ENCODE measurements at places on chromosomes 1 and 21. TPM values are rescaled to one million over a fixed set of nuclear protein-coding genes. Genes with fewer than 3 reads are reported as not detected.

KCNE2 gene
- 0.13 TPM for polyA plus RNA-seq

- H3K36me3 ChIP-seq, result no peaks in the 10 kb centered on the region
- H3K4me1 ChIP-seq, result peaks cover 28% of the 10 kb centered on the region
- peak overlapping the region; percentile 24 for H3K4me3 ChIP-seq
- DNase-seq, result no peak
- H3K27me3 ChIP-seq, result no peaks in the 10 kb centered on the region
- peak overlapping the region; percentile 67 for H3K27ac ChIP-seq
Observed at GRCh38 chr1:234862360-234862943, 252.5 kb upstream of the IRF2BP2 start.

DNA sequence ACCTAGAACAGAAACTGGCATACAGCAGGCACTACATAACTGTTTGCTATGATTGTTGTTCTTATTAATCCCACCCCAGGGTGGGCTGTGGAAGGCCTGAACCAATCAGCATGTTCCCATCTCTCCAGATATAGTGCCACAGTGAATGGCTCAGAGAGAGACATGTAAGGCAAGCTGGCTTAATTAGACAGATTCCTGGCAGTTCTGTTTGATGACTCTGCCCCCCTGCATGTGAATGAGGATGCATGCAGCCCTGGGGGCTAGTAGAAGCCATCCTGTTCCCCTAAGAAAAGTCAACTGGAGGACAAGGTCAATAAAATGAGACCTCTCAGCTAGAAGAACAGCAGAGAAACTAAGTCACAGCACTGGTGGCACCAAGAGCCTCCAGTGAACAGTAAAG lies 130.3 kb downstream of the GLIS1 start:
- H3K4me1 ChIP-seq, result no peaks in the 10 kb centered on the region
- no peak for DNase-seq
- H3K36me3 ChIP-seq, result no peaks in the 10 kb centered on the region
- no peaks in the 10 kb centered on the region for H3K27me3 ChIP-seq
- H3K27ac ChIP-seq, result no peak overlapping the region
- H3K4me3 ChIP-seq, result no peak overlapping the region

DNA sequence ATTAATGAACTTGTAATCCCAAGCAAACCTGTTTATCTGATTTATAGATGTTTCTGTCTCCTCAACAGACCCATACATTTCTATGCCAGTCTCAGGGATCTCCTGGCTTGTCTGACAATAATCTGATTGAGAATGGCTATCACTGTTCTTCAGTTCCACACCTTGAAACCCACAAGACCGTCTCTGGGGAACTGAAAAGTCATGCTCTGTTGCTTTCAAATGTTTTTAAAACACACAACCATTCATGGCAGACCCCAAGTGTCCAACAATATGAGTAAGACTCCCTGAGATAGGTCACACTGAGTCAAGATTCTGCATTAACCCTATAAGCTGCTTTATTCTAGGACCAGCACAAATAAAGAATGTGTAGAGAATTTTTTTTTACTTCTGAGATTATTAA lies 611.2 kb upstream of the PLXNA2 start:
- no peak overlapping the region for H3K27ac ChIP-seq
- H3K27me3 ChIP-seq, result no peaks in the 10 kb centered on the region
- no peaks in the 10 kb centered on the region for H3K4me1 ChIP-seq
- no peak for DNase-seq
- no peaks in the 10 kb centered on the region for H3K36me3 ChIP-seq
- no peak overlapping the region for H3K4me3 ChIP-seq

DNA sequence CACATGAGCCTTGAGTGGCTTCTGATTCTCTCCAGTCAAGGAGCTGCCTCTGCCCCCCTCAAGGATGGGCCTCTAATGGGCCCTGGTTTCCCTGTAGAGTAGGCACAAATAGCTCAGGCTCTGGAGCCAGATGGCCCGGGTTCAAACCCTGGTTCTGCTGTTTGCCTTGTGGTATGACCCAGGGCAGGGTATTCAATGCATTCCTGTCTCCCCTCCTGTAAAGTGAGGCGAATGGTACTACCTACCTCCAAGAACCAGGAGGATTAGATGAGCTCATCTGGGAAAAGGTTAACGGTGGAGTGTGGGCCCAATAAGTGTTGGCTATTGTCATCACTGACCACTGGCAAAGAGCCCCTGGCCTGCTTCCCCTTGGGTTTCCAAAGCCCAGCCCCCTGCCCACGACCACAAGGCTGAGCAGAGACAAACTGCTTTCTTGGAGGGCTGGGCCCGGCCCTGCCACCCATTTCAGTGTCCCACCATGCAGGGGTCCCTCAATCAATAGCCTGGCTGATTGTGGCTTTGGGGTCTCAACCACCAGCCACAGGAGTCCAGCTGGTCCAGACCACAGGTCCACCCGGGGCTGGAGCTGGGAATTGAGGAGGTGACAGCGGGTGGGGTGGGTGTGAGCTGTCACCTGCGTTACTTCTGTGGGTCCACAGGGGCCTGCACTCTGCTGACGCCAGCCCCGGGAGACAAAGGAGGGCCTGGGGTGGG lies 115.6 kb upstream of the RUNX3 start:
- DNase-seq, result peak; percentile 26
- H3K4me1 ChIP-seq, result peaks cover 11% of the 10 kb centered on the region
- no peak overlapping the region for H3K4me3 ChIP-seq
- no peaks in the 10 kb centered on the region for H3K36me3 ChIP-seq
- H3K27me3 ChIP-seq, result no peaks in the 10 kb centered on the region

ADAM30 gene
- polyA plus RNA-seq, result not detected

GRCh38 chr1:200290010-200290685 lies 119.7 kb downstream of the ZNF281 start:
- H3K4me1 ChIP-seq, result no peaks in the 10 kb centered on the region
- peaks cover 2% of the 10 kb centered on the region for H3K27me3 ChIP-seq
- no peaks in the 10 kb centered on the region for H3K36me3 ChIP-seq
- DNase-seq, result no peak
- no peak overlapping the region for H3K4me3 ChIP-seq

- peaks cover 18% of the 10 kb centered on the region for H3K36me3 ChIP-seq
- no peak overlapping the region for H3K4me3 ChIP-seq
- H3K27me3 ChIP-seq, result no peaks in the 10 kb centered on the region
- H3K4me1 ChIP-seq, result peaks cover 6% of the 10 kb centered on the region
Observed at GRCh38 chr1:20931930-20932436, 144.9 kb upstream of the HP1BP3 start.

GRCh38 chr21:41402796-41403195 lies 23.2 kb upstream of the MX1 start:
- H3K36me3 ChIP-seq, result no peaks in the 10 kb centered on the region
- H3K27ac ChIP-seq, result no peak overlapping the region
- no peak overlapping the region for H3K4me3 ChIP-seq

SARS1 gene
- 105 TPM for polyA plus RNA-seq

MAGOH gene
- polyA plus RNA-seq, result 103 TPM

- no peak for DNase-seq
- no peak overlapping the region for H3K4me3 ChIP-seq
- H3K27me3 ChIP-seq, result no peaks in the 10 kb centered on the region
- peaks cover 7% of the 10 kb centered on the region for H3K36me3 ChIP-seq
Observed at GRCh38 chr1:6476483-6476882, 10.5 kb upstream of the TNFRSF25 start.

- no peaks in the 10 kb centered on the region for H3K36me3 ChIP-seq
- no peak for DNase-seq
- H3K27ac ChIP-seq, result no peak overlapping the region
- no peaks in the 10 kb centered on the region for H3K4me1 ChIP-seq
- no peaks in the 10 kb centered on the region for H3K27me3 ChIP-seq
- no peak overlapping the region for H3K4me3 ChIP-seq
Observed at GRCh38 chr1:47753808-47754207, 243.4 kb downstream of the TRABD2B start.

DNA sequence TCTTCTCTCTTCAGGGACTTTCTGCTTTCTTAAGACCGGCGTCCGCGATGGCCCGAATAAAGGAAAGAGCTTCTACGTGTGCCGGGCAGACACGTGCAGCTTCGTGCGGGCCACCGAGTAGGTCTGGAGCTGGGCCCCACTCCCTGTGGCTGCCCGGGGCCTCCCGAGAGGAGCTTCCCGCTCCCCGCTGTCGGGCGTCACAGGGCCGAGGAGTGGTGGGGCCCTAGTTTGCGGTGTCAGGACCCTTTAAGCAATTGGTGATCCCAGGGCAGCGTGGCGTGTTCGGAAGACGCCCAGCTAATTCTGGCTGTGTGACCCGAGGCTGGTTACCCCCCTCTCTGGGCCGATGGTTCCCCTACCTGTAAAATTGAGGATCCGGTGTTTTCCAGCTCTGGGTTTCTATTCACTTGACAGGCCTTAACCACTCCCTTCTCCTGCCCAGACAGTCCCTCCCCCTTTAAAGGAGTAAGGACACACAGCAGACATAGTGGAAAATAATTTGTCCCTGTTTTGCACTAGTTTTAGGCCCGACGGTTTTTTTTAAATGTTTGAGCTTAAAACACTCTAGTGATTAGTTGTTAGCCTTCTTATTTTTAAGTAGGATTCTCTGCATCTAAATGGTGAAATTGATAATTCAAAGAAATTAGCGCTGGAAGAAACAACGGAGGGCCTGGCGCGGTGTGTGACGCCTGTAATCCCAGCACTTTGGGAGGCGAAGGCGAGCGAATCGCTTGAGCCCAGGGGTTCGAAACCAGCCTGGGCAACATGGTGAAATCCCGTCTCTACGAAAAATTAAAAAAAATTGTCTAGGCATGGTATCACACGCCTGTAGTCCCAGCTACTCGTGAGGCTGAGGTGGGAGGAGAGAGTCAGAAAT lies 553 bp downstream of the TTF2 start:
- H3K27me3 ChIP-seq, result no peaks in the 10 kb centered on the region
- H3K4me3 ChIP-seq, result peak overlapping the region; percentile 86
- peaks cover 21% of the 10 kb centered on the region for H3K36me3 ChIP-seq
- H3K27ac ChIP-seq, result peak overlapping the region; percentile 73
- H3K4me1 ChIP-seq, result peaks cover 4% of the 10 kb centered on the region
- DNase-seq, result no peak

SLAMF8 gene
- 0.10 TPM for polyA plus RNA-seq

S100A4 gene
- 83.6 TPM for polyA plus RNA-seq

GRCh38 chr1:215421744-215422143 lies 145.4 kb upstream of the KCTD3 start:
- no peak overlapping the region for H3K4me3 ChIP-seq
- no peak for DNase-seq
- H3K4me1 ChIP-seq, result no peaks in the 10 kb centered on the region
- H3K27ac ChIP-seq, result no peak overlapping the region
- H3K27me3 ChIP-seq, result no peaks in the 10 kb centered on the region

DNA sequence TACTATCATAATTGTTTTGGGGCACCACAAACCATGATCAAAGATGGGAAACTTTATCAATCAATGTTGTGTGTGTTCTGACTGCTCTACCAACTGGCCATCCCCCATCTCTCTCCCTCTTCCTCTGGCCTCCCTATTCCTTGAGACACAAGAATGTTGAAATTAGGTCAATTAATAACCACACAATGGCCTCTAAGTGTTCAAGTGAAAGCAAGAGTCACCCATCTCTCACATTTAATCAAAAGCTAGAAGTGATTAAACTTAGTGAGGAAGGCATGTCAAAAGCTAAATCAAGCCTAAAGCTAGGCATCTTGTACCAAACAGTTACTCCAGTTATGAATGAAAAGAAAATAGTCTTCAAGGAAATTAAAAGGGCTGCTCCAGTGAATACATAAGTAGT lies 390.3 kb upstream of the NFIA start:
- no peaks in the 10 kb centered on the region for H3K4me1 ChIP-seq
- H3K27me3 ChIP-seq, result no peaks in the 10 kb centered on the region
- no peak overlapping the region for H3K27ac ChIP-seq
- no peaks in the 10 kb centered on the region for H3K36me3 ChIP-seq
- no peak overlapping the region for H3K4me3 ChIP-seq
- no peak for DNase-seq

FYB2 gene
- polyA plus RNA-seq, result not detected

- H3K27me3 ChIP-seq, result no peaks in the 10 kb centered on the region
- H3K36me3 ChIP-seq, result no peaks in the 10 kb centered on the region
- no peak overlapping the region for H3K27ac ChIP-seq
- no peak overlapping the region for H3K4me3 ChIP-seq
Observed at GRCh38 chr1:38875811-38876210, 2.7 kb upstream of the MYCBP start.

BRWD1 gene
- 12.6 TPM for polyA plus RNA-seq

DNA sequence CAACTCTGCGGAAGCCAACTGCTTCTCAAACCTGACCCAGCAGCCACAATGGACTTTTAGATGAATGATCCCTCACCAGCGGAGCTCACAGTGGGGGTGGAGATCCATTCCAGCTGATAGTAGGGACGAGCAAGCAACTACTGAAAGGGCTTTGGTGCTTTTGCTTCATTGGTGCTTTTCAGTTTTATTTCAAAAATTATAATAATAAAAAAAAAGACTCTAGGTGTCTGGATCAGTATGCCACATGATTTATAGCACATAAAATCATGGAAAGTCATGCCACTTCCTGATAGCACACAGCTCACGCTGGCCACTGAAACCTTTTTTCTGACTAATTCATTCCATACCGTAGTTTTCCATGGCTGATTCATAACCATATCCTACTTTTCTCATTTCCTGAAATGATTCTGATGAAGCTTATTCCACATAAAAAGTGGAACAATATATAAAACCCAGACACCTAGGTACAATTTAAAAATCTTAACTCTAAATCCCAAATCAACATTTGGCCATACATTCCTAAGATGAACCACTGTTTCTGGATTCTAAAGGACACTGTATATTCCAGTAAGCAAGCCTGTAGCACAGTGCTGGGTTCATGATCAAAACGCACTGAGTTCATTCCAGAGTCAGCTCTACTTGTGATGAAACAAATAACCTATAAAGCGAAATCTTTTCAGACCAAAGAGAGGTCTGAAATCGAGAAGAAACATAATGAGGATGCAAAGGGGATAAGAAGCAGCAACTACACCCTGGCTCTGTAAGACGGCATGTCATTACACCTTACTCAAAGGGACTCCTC lies 41.3 kb upstream of the KCNE1 start:
- no peak for DNase-seq
- H3K4me1 ChIP-seq, result no peaks in the 10 kb centered on the region
- H3K27me3 ChIP-seq, result no peaks in the 10 kb centered on the region
- no peaks in the 10 kb centered on the region for H3K36me3 ChIP-seq
- H3K27ac ChIP-seq, result no peak overlapping the region

PRDM16 gene
- polyA plus RNA-seq, result 0.20 TPM

- no peaks in the 10 kb centered on the region for H3K27me3 ChIP-seq
- no peak overlapping the region for H3K27ac ChIP-seq
- no peaks in the 10 kb centered on the region for H3K36me3 ChIP-seq
Observed at GRCh38 chr1:6011946-6012258, 19.7 kb upstream of the NPHP4 start.

GRCh38 chr1:170729225-170730002 lies 65.5 kb downstream of the PRRX1 start:
- peak; percentile 69 for DNase-seq
- peak overlapping the region; percentile 97 for H3K27ac ChIP-seq
- H3K4me3 ChIP-seq, result peak overlapping the region; percentile 48
- H3K4me1 ChIP-seq, result peaks cover 49% of the 10 kb centered on the region
- H3K27me3 ChIP-seq, result no peaks in the 10 kb centered on the region

FCRL1 gene
- polyA plus RNA-seq, result not detected

- H3K36me3 ChIP-seq, result no peaks in the 10 kb centered on the region
- no peaks in the 10 kb centered on the region for H3K4me1 ChIP-seq
- no peak overlapping the region for H3K27ac ChIP-seq
- DNase-seq, result no peak
- H3K4me3 ChIP-seq, result no peak overlapping the region
Observed at GRCh38 chr1:21206117-21206516, 29.4 kb upstream of the EIF4G3 start.

SLAMF1 gene
- 0.04 TPM for polyA plus RNA-seq

Measured in psoas muscle (tissue), 8 donors.